ENCODE measurements at places on chromosomes 16 and 17. TPM values are rescaled to one million over a fixed set of nuclear protein-coding genes. Genes with fewer than 3 reads are reported as not detected.

DNA sequence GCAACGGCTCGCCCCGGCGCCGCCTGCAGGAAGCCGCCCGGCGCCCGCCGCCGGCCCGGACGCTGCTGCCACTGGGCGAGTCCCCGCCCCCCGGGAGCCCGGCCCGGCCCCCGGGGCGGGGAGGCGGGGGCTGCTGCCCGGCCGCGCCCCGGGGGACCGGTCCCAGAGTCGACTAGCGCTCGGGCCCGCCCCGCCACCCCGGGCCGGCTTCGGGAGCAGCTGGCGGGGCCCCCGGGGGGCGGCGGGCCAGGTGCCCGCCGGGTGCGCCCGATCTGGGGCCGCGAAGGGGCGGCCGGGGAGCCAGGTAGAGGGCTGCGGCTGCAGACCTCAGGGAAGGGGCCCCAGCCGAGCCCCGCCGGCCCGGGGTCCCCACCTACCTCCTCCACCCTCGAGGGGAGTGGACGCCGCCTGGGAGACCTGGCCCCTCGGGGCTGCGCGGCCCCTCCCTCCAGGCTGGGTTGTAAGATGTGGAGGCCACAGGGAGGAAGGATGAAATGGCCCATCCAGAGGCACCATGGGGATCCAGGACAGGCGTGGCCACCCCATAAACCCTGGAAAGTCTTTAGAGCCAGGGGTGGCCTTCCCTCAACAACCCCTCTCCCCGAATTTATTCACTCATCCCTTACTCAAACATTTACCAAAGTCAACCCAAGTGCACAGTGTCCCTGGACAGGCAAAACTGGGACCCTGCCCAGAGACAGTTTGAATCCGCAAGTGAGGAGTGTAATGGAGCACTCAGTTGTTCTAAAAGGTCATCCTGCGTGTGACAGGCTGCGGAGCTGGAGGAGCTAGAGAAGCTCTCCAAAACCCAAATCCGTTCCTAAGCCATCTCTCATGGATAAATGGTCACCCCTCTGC lies at the start of gene CDYL2:
CDYL2 (minus strand) TSS at position 73 of the 858 bp plus-strand sequence. CDS start 425 bp downstream, outside the sequence.
- DNase-seq: peak; percentile 65

GRCh38 chr17:82333279-82334171 lies at the start of gene SECTM1:
Gene SECTM1 (minus strand): TSS chr17:82333766. CDS start chr17:82327240, 6,526 bp downstream.
- no peak for DNase-seq

- DNase-seq: peak; percentile 3
These were observed 404.1 kb downstream of the WWOX start for GRCh38 chr16:78503602-78504001.

- peak; percentile 83 for DNase-seq
These were observed 7.0 kb downstream of the CORO6 start for GRCh38 chr17:29615492-29616299.

- DNase-seq: no peak
These were observed 68.2 kb downstream of the PLD6 start for GRCh38 chr17:17137731-17138585.

DNA sequence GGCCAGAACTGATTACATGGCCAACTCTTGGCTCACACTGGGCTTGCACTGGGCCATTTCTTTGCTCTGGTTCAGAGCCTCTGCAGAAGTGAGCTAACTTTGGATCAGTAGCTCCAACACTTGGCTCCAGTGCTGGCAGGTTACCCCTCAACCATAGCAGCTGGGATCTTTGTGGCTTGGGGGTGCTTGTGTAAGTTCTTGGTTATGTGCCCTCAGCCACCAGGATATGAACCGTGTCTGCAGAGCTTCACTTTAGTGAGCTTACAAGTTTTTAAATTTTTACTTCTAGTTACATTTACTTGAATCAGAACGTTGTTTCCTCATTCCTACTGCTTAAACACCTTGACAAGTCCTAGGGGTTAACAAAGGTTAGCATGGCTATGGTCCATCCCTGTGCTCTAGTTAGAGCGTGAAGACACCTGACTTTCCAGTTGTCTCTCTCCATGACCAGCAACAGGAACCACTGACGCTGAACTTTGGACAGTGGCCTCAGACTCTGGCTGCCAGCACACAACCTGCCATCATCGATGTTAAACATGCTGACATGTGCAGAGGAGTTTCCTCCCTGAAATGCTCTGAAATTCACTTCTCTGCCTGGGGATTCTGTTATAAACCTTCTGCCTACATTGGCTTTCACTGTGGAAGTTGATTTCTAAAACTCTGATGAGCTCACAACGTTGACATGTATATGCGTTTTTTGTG lies 4.1 kb downstream of the PDF start:
- DNase-seq: no peak

DNA sequence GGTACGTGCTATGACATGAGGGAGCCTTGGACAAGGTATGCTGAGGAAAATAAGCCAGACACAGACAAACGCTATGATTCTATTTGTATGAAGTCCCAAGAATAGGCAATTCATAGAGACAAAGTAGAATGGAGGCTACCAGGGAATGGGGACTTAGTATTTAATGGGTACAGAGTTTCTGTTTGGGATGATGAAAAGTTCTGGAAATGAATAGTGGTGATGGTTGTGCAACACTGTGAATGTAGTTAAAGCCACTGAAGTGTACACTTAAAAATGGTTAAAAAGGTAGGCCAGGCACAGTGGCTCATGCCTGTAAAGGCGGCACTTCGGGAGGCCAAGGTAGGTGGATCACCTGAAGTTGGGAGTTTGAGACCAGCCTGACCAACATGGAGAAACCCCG lies 3.3 kb downstream of the PRPSAP1 start:
- DNase-seq: no peak

GRCh38 chr16:35255186-35255803 lies 1795.9 kb downstream of the TP53TG3F start:
- no peak for DNase-seq

GRCh38 chr17:7222093-7222971 lies 2.6 kb downstream of the ACADVL start:
- DNase-seq: no peak

- DNase-seq: no peak
These were observed 15.0 kb downstream of the MRM1 start for GRCh38 chr17:36616061-36617029.

DNA sequence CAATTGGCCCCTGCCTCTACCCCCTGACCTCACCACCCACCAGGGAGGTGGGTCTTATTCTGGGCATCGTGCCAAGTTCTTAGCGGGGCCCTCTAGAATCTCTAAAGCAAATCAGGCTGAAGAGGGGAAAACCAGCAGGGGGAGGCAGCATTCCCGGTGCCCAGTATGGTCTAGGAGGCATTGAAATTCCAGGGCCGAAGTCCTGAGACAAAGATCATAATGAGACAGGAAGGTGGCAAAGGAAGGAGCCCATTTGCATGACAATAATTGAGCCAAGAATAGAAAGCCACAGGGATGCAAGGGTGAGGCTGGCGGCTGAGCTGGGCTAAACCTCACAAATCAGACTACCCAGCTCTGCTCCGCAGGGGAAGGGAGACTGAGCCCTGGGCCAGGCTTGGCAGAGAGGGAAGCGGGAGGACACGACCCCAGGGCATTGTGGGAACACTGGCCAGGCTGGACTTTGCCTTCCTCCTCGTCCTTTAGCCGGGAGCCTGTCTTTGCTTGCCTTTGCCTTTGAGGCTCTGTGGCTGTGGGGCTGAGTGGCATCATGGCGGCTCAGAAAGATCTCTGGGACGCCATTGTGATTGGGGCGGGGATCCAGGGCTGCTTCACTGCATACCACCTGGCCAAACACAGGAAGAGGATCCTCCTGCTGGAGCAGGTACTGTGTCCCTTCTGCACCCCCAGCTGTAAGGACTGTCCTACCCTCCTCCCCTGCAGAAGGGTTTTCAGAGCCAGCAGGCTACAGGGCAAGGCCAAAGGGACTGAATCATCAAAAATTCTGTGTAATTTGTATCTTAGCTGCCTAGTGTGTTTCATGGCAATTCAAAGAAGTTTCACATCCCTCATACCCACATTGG lies at the start of gene PIPOX:
PIPOX (plus strand) TSS at position 463 of the 860 bp plus-strand sequence; CDS start at position 548, 85 bp downstream.
- no peak for DNase-seq

BCL6B gene
- total RNA-seq: 0.24 TPM

CALB2 gene
- not detected for total RNA-seq

ZFP3 gene
- total RNA-seq: 4.2 TPM

RASL10B gene
- total RNA-seq: 0.80 TPM

PLD6 gene
- 28.4 TPM for total RNA-seq

Data from CD8-positive, alpha-beta memory T cell (primary cell).